ENCODE measurements at places on chromosomes 7 and 10. TPM values are rescaled to one million over a fixed set of nuclear protein-coding genes. Genes with fewer than 3 reads are reported as not detected.

- H3K4me3 ChIP-seq = no peak overlapping the region
- no peaks in the 10 kb centered on the region for H3K27me3 ChIP-seq
- DNase-seq = no peak
- no peak overlapping the region for H3K27ac ChIP-seq
- no peaks in the 10 kb centered on the region for H3K4me1 ChIP-seq
Observed at GRCh38 chr7:90920336-90920735, 324.2 kb downstream of the CDK14 start.

- H3K27ac ChIP-seq = no peak overlapping the region
- H3K27me3 ChIP-seq = no peaks in the 10 kb centered on the region
- no peaks in the 10 kb centered on the region for H3K4me1 ChIP-seq
- H3K4me3 ChIP-seq = no peak overlapping the region
- no peaks in the 10 kb centered on the region for H3K36me3 ChIP-seq
Observed at GRCh38 chr7:117975476-117975875, 102.2 kb upstream of the CTTNBP2 start.

GRCh38 chr7:966291-967069 is 8.9 kb downstream of the COX19 start:
- peaks cover 6% of the 10 kb centered on the region for H3K4me1 ChIP-seq
- no peak overlapping the region for H3K27ac ChIP-seq
- DNase-seq = no peak
- H3K36me3 ChIP-seq = peaks cover 35% of the 10 kb centered on the region
- H3K27me3 ChIP-seq = peaks cover 2% of the 10 kb centered on the region

DNA sequence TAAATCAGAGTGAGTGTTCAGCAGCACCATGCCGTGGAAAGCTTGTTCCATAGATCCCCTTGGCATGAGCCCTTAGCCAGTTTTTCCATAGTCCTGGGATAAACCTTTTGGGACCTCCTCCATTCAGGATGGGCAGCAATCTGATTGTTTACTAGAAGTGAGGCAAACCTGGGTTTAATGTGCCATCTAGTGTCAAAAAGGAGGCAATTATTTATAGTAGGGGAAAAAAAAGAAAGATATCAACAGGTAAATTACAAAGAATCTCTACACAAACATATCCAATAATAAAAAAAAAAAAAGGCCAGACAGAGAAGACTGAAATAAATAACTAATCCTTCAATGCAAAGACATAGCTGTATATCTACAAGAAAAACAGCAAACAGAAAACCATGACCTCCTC is 229.0 kb upstream of the STK17A start:
- H3K36me3 ChIP-seq = no peaks in the 10 kb centered on the region
- no peak overlapping the region for H3K27ac ChIP-seq
- no peak for DNase-seq
- H3K4me1 ChIP-seq = no peaks in the 10 kb centered on the region
- H3K27me3 ChIP-seq = peaks cover 8% of the 10 kb centered on the region
- no peak overlapping the region for H3K4me3 ChIP-seq

GRCh38 chr7:117808341-117808757 is 64.9 kb downstream of the CTTNBP2 start:
- H3K4me3 ChIP-seq = no peak overlapping the region
- H3K4me1 ChIP-seq = no peaks in the 10 kb centered on the region
- DNase-seq = no peak
- no peaks in the 10 kb centered on the region for H3K36me3 ChIP-seq
- no peaks in the 10 kb centered on the region for H3K27me3 ChIP-seq

GRM8 gene
- not detected for total RNA-seq

CDNF gene
- total RNA-seq = 0.67 TPM

GRCh38 chr10:119517235-119518141 is 25.0 kb downstream of the RGS10 start:
- H3K4me1 ChIP-seq = peaks cover 36% of the 10 kb centered on the region
- H3K27me3 ChIP-seq = no peaks in the 10 kb centered on the region
- H3K36me3 ChIP-seq = peaks cover 82% of the 10 kb centered on the region
- peak; percentile 51 for DNase-seq
- peak overlapping the region; percentile 77 for H3K27ac ChIP-seq

FAM241B gene
- 12.1 TPM for total RNA-seq

DNA sequence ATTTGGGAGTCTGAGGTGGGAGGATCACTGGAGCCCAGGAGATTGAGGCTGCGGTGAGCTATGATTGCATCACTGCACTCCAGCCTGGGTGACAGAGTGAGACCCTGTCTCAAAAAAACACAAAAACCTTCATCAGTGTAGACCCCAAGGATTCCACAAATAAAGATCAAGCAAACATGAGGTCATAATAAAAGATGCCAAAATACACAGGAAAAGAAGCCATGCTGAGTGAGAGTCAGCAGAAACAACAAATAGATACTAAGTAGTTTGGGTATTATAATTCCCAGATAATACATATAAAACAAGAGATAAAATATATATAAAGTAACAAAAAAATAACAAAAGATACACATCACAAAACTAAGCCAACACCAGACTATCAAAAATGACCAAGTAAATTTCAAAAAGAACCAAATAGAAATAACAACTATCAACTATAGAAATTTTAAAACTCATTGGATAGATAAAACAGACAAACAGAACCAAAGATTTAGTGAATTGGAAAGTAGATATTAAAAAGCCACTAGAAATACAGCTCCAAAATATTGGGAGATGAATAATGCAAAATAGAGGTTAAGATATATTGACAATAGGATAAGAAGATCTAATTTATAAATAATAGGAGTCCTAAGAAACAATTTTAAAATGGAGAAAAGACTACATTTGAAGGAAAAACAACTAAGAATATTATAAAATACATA is 48.9 kb upstream of the FHIP2A start:
- H3K4me3 ChIP-seq = no peak overlapping the region
- H3K36me3 ChIP-seq = no peaks in the 10 kb centered on the region
- DNase-seq = no peak
- no peak overlapping the region for H3K27ac ChIP-seq
- peaks cover 9% of the 10 kb centered on the region for H3K4me1 ChIP-seq

DNA sequence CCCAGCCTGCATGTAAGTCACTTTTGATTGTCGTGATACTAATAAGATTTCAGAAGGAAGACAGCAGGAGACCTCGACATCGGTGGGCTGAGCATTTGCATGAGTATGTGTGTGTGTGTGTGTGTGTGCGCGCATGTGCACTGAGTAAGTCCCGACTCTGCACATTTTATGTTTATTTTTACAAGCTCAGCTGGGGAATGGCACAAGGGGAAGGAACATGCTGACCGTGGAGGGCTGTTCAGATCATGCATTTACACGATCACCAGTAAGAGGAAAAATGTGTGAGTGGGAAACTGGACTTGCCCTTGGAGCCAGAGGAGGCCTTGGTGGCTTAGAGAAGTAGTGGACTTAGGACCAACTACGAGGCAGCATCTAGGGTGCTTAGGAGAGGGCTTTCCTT is 41.3 kb downstream of the IL2RA start:
- DNase-seq = no peak
- H3K27me3 ChIP-seq = no peaks in the 10 kb centered on the region
- no peak overlapping the region for H3K4me3 ChIP-seq
- H3K36me3 ChIP-seq = peaks cover 97% of the 10 kb centered on the region

DNA sequence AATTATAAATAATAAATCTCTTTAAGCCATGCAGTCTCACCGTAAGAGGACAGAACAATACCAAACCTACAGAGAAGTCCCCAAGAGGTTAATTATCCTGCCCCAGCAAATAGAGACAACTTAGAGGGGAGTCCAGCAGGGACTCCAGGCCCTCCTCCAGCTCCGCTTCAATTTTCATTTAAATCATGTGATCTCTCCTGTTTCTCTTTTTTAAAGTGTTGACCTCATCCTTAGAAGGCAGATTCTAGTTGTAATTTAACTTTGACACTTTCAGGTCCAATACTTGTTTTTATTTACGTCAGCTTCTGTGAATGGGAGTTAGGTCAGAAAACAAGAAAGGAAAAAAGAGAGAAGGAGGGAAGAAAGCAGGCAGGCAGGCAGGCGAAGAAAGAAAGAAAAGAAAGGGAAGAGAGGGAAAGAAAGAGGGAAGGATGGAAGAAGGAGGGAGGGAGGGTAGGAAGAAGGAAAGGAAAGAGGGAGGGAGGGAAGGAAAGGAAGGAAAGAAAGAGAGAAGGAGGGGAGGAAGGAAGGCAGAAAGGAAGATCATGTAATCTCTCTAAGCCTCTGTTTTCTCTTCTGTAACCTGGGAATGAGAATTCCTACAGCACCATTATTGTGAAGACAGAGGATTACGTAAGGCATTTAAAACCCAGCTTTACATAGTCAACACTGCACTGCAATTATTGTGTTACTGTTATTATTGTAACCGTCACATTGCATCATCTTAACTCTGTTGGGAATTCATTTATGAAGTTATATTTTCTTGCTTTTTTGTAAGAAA is 227.7 kb downstream of the SKIDA1 start:
- H3K4me3 ChIP-seq = no peak overlapping the region
- no peaks in the 10 kb centered on the region for H3K36me3 ChIP-seq
- no peaks in the 10 kb centered on the region for H3K4me1 ChIP-seq

Measured in activated T-helper 2 cell treated with anti-CD3 and anti-CD28 coated beads, Interferon-gamma antibody, Interleukin-2, Interleukin-4, amounts not matched to agents 10 μg/mL and 5 μg/mL and 100 μg/mL, durations not matched to agents 14 hours and 24 hours and 36 hours (primary cell).